ENCODE measurements at places on chromosomes 12 and 14. TPM values are rescaled to one million over a fixed set of nuclear protein-coding genes. Genes with fewer than 3 reads are reported as not detected.

The GPR162 gene
- 3.7 TPM for total RNA-seq

The SERPINA9 gene
- not detected for total RNA-seq

The MIP gene
- not detected for total RNA-seq

The FGF23 gene
- not detected for total RNA-seq

The RFX4 gene
- not detected for total RNA-seq

The FOXG1 gene
- total RNA-seq: not detected

The GPR135 gene
- 2.1 TPM for total RNA-seq

The CLMN gene
- 0.35 TPM for total RNA-seq

The SLC2A3 gene
- total RNA-seq: 52.7 TPM

The RERG gene
- 1.6 TPM for total RNA-seq

The SERPINA6 gene
- total RNA-seq: not detected

The BEGAIN gene
- total RNA-seq: 0.35 TPM
